Kasumi-1 (cell line): ENCODE measurements at places on chromosomes 4 and X.

DNA sequence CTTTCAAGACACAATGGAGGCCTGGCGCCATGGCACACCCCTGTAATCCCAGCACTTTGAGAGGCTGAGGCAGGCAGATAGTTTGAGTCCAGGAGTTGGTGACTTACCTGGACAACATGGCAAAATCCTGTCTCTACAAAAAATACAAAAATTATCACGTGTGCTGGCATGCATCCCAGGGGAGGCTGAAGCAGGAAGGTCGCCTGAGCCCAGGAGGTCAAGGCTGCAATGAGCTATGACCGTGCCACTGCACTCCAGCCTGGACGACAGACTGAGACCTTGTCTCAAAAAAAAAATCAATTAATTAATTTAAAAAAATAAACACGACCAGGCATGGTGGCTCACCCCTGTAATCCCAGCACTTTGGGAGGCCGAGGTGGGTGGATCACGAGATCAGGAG lies 2.0 kb upstream of the CTPS2 start:
- DNase-seq: no peak

GRCh38 chrX:20513185-20513584 lies 246.5 kb upstream of the RPS6KA3 start:
- no peak for DNase-seq

DNA sequence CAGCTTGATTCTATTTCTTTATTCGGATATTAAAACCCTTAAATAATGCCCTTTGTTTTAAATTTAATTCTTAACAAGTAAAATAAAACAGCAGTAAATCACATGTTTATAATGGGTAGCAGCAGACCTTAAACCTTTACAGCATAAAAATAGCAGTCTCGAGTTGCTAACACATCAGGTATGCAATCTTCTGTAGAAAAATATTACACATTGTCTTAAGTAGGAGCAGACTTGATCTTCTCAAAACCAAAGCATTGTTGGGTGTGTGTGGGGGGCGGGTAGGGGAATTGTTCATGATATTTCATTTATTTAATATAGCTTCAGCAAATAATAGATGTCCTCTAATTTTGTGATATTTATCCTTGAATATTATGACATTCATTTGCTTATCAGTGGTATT lies 331.4 kb downstream of the PCDH7 start:
- DNase-seq: no peak

DNA sequence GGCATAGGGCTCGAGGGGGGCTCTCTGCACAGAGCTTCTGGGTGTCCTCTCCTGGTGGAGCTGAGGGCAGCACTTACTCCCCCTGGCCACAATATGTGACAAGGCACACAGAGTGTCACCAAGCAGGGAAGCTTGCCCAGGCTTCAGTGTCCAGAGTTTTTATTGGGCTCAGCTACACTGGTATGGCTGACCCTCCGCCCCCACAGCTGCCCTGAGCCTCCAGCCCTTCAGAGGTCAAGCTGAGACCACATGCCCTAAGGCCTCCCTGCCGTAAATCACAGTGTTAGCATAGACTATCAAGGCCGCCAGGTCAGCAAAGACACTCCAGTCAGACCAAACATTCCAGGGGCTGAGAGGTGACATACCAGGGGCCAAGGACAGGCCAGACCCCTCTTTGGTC lies 59.0 kb downstream of the EVC start:
- DNase-seq: no peak

DNA sequence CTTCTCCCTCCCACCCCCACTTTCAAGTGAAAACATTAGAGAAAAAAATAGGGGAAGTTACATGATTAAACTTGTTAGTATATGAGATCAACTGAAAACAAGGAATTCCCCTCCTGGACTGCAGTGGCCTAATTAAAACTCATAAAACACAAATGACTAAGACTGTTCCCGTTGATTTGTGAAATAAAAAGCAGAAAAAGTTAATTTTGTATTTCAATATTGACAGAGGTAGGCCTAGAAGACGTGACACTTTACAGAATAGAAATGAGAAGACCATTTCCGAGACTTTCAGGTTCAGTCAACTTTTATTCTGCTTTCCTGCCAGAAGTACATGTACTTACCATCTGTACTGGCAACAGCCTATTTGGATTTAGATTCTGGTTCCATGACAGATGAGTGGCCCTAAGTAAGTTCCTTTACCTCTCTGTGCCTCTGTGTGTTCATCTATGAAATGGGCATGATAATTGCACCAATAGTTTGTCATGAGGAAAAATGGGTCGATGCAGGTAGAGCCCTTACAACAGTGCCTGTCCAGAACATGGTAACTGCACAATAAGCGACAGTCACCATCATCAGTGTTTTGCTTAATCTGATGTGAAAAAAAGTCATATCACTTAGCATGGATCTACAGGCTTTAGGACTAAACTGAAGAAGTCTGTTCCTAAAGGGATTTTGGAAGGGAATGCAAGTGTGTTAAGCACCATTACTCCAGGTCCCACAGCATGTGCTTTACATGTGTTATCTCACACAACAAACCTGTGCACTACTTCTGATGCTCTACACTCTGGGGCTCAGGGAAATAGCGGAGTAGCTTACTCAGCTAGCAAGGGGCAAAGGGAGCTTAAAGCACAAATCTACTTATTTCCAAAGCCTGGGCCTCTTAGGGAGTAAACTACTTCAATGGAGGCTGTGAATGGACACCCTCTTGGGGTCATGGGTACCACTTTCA lies 562.3 kb upstream of the DIPK2B start:
- DNase-seq: no peak
